ENCODE measurements at places on chromosomes 6 and 20. TPM values are rescaled to one million over a fixed set of nuclear protein-coding genes. Genes with fewer than 3 reads are reported as not detected.

The ASIP gene
- not detected for total RNA-seq

The SLC26A8 gene
- total RNA-seq = not detected

The PRR18 gene
- not detected for total RNA-seq

The CCN6 gene
- not detected for total RNA-seq

The TSPO2 gene
- not detected for total RNA-seq

The SLC35D3 gene
- total RNA-seq = not detected

The VSTM2L gene
- total RNA-seq = not detected

The ATP6V1G2 gene
- total RNA-seq = 1.6 TPM

The ID4 gene
- not detected for total RNA-seq

GRCh38 chr20:33933469-33933909 is 60.2 kb upstream of the RALY start:
- H3K27me3 ChIP-seq = no peaks in the 10 kb centered on the region
- H3K4me3 ChIP-seq = no peak overlapping the region
- H3K27ac ChIP-seq = no peak overlapping the region
- H3K4me1 ChIP-seq = peaks cover 2% of the 10 kb centered on the region
- no peaks in the 10 kb centered on the region for H3K36me3 ChIP-seq

DNA sequence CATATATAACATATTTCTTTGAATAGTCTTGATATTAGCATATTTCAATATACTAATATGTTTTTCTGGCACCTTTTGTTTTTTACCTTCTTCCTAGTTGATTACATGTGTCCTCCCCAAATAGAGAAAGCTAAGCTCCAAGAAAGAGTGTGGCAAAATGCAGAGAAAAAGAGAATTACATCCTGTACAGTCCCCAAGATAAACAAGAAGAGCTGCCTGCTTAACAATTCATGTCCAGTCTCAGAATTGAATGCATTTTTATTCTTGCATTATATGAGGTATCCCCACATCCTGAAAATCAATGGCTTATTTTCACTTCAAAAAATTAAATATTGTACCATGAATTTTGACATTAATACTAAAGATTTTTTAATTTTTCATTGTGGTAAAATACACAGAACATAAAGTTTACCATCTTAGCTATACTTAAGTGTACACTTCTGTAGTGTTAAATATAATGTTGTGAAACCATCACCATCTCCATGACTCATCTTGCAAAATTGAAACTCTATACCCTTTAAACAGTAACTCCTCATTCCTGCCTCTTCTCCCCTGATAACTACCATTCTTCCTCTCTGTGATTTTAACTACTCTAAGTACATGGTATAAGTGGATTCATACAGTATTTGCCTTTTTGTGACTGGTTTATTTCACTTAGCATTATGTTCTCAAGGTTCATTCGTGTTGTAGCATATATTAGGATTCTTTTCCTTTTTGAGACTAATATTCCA is 490.3 kb downstream of the COL12A1 start:
- no peak for DNase-seq
- no peak overlapping the region for H3K4me3 ChIP-seq
- no peak overlapping the region for H3K27ac ChIP-seq
- H3K4me1 ChIP-seq = no peaks in the 10 kb centered on the region
- no peaks in the 10 kb centered on the region for H3K36me3 ChIP-seq
- H3K27me3 ChIP-seq = no peaks in the 10 kb centered on the region

GRCh38 chr6:24240380-24240928 is 114.4 kb downstream of the NRSN1 start:
- H3K27ac ChIP-seq = no peak overlapping the region
- H3K4me1 ChIP-seq = no peaks in the 10 kb centered on the region
- H3K36me3 ChIP-seq = no peaks in the 10 kb centered on the region
- peaks cover 1% of the 10 kb centered on the region for H3K27me3 ChIP-seq
- DNase-seq = no peak

GRCh38 chr20:63955827-63956663 is at the start of gene UCKL1:
Gene UCKL1 (minus strand): TSS chr20:63956416. CDS start chr20:63956372, 44 bp downstream.
- peaks cover 1% of the 10 kb centered on the region for H3K36me3 ChIP-seq
- H3K27ac ChIP-seq = peak within 1 kb of the TSS; percentile 89
- peaks cover 35% of the 10 kb centered on the region for H3K4me1 ChIP-seq

GRCh38 chr6:150466196-150466595 is 97.4 kb downstream of the IYD start:
- DNase-seq = no peak
- H3K4me1 ChIP-seq = no peaks in the 10 kb centered on the region
- H3K27ac ChIP-seq = no peak overlapping the region
- peaks cover 7% of the 10 kb centered on the region for H3K27me3 ChIP-seq
- no peaks in the 10 kb centered on the region for H3K36me3 ChIP-seq

- DNase-seq = no peak
- no peaks in the 10 kb centered on the region for H3K27me3 ChIP-seq
These were observed 397.2 kb downstream of the BCKDHB start for GRCh38 chr6:80503660-80504059.

DNA sequence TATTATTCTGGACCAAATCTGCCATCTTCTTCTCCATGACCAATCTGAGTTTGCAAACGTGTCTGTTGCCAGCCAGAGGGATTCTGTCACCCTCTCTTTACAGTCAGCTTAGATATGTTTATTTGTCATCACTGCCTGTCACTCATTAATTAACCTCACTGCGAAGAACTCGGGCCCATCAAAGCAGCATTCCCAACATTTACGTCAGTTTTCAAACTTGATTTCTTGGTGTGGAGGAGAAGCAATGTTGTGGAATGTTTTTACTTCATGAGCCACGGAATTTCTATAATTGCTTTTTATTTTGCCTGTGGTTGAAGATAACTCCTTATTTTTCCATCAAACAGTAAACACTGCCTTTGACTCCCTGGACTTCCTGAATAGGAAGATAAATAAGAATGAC is 91.8 kb upstream of the CNKSR3 start:
- no peak overlapping the region for H3K27ac ChIP-seq
- H3K27me3 ChIP-seq = peaks cover 2% of the 10 kb centered on the region
- DNase-seq = no peak

- H3K27me3 ChIP-seq = no peaks in the 10 kb centered on the region
- peak; percentile 21 for DNase-seq
- H3K4me1 ChIP-seq = peaks cover 58% of the 10 kb centered on the region
- no peak overlapping the region for H3K4me3 ChIP-seq
These were observed 36.5 kb downstream of the NOX3 start for GRCh38 chr6:155419161-155419560.

- no peak overlapping the region for H3K27ac ChIP-seq
- DNase-seq = no peak
- peaks cover 7% of the 10 kb centered on the region for H3K36me3 ChIP-seq
These were observed 1.4 kb downstream of the TFAP2D start for GRCh38 chr6:50714487-50715379.

DNA sequence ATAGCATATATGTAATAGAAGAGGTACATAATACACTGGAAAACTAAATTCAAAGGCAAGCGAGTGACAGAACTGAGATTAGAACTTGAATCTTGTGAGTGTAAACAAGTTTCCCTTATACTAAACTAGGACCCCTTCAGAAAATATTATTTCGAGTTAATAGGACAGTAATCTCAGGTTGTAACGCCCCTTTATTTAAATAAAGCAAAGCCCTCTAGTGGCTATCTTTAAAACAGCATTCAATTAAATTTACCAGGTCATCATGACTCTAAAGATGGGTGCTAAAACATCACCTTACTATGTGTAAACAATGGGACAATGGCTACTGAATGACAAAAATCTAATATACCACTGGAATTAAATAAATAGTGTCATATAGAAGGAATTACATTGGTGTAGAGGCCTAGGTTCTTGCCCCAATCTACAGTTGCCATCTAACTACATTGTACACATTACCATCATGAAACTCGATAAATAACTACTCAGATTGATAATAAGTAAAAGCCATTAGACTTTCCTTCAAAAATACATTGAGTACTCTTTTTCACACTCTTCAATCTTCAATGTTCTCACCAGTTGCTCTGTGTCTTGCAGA is 255.4 kb upstream of the IRAK1BP1 start:
- no peak overlapping the region for H3K4me3 ChIP-seq
- no peaks in the 10 kb centered on the region for H3K27me3 ChIP-seq
- H3K36me3 ChIP-seq = no peaks in the 10 kb centered on the region
- no peaks in the 10 kb centered on the region for H3K4me1 ChIP-seq
- no peak overlapping the region for H3K27ac ChIP-seq
- no peak for DNase-seq

DNA sequence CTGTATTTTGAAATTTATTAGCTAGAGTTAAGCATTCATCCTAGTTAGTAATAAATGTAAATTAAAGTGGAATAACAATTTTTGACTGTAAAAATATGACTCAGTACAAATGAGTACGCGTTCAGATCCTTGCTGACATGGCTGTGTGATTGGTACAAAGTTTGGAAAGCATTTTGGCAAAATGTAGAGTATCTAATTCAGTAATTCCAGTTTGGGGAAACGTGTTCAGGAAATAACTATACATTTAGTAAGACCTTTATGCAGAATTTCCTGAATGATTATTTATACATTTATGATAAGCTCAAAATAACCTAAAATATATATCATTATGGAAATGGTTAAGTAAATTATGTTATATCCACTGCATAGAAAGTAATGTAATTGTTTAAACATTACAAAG is 8.0 kb downstream of the VTA1 start:
- peaks cover 8% of the 10 kb centered on the region for H3K36me3 ChIP-seq
- no peak for DNase-seq
- H3K4me3 ChIP-seq = no peak overlapping the region
- H3K27me3 ChIP-seq = no peaks in the 10 kb centered on the region
- H3K4me1 ChIP-seq = peaks cover 60% of the 10 kb centered on the region

DNA sequence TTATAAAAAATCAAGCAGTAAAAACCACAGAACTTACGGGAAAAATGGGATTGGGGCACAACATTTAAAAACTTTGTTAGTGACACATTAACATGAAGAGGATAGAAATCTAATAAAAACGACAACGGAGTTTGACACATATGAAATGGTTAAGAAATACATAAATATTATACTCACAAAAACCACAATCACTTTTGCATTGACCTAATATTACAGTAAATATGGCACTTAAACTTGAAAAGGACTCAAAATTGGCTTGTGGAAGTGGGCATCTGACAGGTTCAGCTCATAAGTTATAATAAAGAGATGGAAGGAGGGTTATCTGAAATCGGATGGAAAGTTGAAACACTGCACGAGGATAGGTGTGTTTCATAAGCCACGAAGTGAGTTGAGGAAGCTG is 523.7 kb downstream of the TFAP2B start:
- no peaks in the 10 kb centered on the region for H3K36me3 ChIP-seq
- H3K27ac ChIP-seq = no peak overlapping the region
- no peak overlapping the region for H3K4me3 ChIP-seq
- no peaks in the 10 kb centered on the region for H3K4me1 ChIP-seq

- H3K27ac ChIP-seq = no peak overlapping the region
- peaks cover 56% of the 10 kb centered on the region for H3K4me1 ChIP-seq
- DNase-seq = no peak
- H3K36me3 ChIP-seq = no peaks in the 10 kb centered on the region
These were observed 111.1 kb downstream of the FOXO3 start for GRCh38 chr6:108671790-108672189.

DNA sequence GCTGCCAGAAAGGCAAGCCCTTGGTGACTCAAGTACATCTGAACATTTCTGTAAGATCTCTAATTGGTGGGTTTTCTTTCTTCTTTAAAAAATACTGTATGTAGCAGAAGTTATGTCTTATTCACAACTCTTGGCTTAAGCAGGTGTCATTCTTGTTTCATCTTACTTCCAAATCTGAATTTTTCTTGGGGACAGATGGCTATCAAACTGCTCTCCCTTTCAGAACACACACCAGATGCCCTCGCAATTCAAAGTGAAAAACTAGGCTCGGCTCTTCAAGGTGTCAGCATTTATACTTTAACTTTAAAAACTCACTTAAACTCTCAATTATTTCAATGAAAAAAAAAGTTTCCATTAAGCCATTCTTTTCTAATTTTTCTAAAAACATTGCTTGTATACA is 49.7 kb downstream of the PAK5 start:
- H3K27me3 ChIP-seq = no peaks in the 10 kb centered on the region
- H3K4me3 ChIP-seq = no peak overlapping the region
- no peaks in the 10 kb centered on the region for H3K36me3 ChIP-seq
- DNase-seq = no peak
